ENCODE measurements at places on chromosomes 6 and 20.

DNA sequence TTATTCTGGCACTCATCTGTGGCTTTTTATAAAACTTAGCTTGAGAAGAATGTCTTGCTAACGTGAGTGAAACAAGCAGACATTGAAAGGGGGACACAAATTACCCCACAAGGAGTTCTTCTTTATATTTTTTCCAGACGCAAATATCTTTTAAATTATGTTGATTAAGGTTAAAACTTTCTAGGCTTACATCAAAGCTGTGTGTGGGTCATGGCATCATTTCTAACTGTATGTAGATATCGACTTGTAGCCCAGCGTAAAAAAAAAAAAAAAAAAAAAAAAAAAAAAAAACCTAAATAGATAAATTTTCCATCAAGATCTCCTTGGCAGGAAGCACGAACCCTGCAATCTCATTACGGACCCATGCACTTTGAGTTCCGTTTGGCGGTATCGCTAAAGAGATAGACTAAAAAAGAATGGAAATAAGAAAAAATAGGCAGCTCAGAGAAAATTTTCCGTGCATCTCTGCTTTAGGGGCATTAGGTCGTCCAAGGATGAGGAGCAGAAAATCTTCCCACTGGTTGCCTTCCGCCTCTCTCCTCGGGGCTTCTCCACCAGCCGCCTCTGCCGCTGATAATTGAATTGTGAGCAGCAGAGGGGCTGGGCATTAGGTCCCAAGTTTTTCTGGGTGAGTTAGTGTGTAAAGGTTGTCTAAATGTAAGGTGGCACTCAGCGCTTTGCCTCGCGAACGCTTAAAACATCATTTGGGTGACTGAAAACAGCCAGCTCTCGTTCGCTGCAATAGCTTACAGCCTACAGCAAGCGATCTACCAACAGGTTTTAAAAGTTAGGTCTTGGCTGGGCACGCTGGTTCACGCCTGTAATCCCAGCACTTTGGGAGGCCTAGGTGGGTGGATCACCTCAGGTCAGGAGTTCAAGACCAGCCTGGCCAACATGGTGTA, 194.0 kb downstream of the TRIM27 start:
- DNase-seq = no peak

GRCh38 chr6:9537381-9537780, 877.5 kb downstream of the TFAP2A start:
- no peak for DNase-seq

DNA sequence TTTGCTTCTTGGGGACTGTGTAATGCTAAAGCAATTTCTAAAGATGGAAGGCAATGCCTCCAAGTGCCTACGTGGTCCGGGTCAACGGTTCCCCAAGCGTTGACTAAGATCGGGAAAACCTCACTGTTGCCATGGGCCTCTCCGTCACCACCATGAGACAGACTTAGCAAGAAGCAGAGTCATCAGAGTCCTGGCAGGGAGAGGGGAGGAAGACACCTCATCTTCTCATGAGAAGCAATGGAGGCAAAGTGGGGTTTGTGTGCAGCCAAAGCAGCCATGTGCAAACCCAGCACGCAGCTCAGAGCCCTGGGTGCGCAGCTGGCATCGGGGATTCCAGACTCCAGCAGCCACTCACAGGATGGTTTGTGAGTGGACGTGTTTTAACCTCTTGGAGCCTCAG, 111.4 kb downstream of the SYNDIG1 start:
- no peak for DNase-seq

GRCh38 chr6:146871611-146872425, 273.0 kb downstream of the ADGB start:
- DNase-seq = no peak

- DNase-seq = no peak
Observed at GRCh38 chr20:53408691-53409446, 184.8 kb downstream of the ZNF217 start.

DNA sequence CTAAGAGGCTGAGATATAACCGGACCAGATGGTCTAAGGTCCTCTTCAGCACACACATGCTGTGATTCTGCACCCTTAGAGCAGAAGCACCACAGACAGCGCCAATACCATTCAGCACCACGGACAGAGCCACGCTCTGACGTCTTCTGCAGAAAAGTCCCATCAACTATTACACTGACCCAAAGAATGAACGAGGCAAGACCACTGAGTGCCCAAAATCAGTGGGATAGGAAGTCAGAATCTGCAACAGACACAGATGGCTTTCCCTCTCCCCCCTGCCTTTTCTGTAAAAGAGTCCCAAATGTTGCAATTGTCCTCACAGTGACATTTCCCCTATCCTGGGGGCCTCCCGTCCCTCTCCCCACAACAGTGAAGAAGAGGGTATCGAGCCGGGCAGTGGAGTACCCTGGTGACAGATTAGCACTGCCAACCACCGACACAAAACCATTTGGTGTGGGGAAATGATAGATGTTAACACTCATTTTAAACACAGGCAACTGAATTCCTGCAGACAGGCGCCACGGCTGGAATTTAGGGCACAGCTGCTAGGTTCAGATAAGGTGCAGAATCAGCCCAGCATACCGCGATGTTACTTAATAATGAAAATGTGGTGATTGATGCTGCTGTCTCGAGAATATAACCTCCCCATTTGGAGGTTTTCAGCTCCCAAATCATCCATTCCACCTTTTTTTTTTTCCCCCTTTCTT, 66.6 kb upstream of the CTNNBL1 start:
- peak; percentile 46 for DNase-seq

Data from SW480 (cell line).